T-helper 22 cell (primary cell): ENCODE measurements at places on chromosomes 11 and 22.

GRCh38 chr11:44404736-44405395 is 94.9 kb upstream of the ALX4 start:
- no peak for DNase-seq

- peak; percentile 26 for DNase-seq
These were observed 26.2 kb upstream of the TPBGL start for GRCh38 chr11:75214411-75214821.

DNA sequence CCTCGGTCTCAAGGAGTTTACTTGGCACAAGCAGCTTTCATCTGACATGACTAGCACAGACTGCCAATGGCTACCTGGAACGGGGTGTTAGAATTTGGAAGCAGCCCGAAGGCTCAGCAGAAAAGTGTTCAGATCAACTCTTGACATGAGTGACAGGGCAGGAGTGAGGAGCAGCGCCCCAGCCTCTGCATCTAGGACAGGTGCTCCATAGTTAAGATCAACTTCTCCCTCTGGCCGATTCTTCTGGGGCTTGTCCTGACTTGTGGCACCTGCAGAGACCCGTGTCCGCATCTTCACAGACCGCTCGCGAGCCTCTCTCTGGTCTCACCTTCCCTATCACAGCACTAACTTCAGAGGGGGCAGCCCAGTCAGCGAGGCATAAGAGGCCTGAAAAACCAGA is 42.5 kb upstream of the CHKA start:
- no peak for DNase-seq

DNA sequence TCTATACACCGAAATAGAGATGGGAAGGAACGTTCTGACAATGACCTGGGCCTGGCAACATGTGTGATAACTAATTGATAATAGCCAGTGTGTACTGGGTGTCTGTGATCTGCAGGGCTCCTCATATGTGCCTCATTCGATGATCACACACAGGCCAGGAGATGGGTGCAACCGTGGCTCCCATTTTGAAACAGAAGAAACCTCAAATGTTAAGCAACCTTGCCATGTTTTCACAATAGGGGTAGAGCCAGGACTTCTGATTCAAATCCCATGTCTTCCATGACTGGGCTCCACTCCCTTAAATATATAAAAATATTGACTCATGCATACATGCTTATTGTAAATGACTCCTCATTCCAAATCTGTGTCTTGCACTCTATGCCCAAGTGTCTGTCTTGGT is 11.1 kb downstream of the APOL3 start:
- no peak for DNase-seq
